ENCODE measurements at places on chromosomes 4 and X. TPM values are rescaled to one million over a fixed set of nuclear protein-coding genes. Genes with fewer than 3 reads are reported as not detected.

Gene ADRA2C
- 10.9 TPM for total RNA-seq

Gene GAGE2A
- not detected for total RNA-seq

Gene KLKB1
- not detected for total RNA-seq

Gene RBMX2
- total RNA-seq: 27.6 TPM

Gene ACE2
- not detected for total RNA-seq

Gene FAM184B
- 0.05 TPM for total RNA-seq

Gene NRK
- total RNA-seq: not detected

Gene CXorf49
- total RNA-seq: not detected

Gene PGRMC2
- total RNA-seq: 74.4 TPM

Gene ETDA
- total RNA-seq: not detected

Gene GSX2
- total RNA-seq: not detected

Gene GYPB
- total RNA-seq: not detected

Gene DIAPH2
- 4.9 TPM for total RNA-seq

Gene GPR173
- not detected for total RNA-seq

Gene LAMTOR3
- 29.7 TPM for total RNA-seq

Gene STPG2
- total RNA-seq: not detected

Gene TRIML2
- 39.1 TPM for total RNA-seq

Gene VSIG1
- total RNA-seq: 0.26 TPM

Gene NLGN3
- 0.84 TPM for total RNA-seq

Gene KLF8
- 0.02 TPM for total RNA-seq

All from A549 treated with GW870086 at 1 μM for 4 hours (cell line).